ENCODE measurements at places on chromosomes 4 and X.

- DNase-seq: no peak
Measured at GRCh38 chr4:185702147-185702663, 109.8 kb downstream of the SORBS2 start.

GRCh38 chr4:7192252-7193029, at the start of gene SORCS2:
Gene SORCS2 (plus strand): TSS chr4:7192538.
- DNase-seq: peak; percentile 90

DNA sequence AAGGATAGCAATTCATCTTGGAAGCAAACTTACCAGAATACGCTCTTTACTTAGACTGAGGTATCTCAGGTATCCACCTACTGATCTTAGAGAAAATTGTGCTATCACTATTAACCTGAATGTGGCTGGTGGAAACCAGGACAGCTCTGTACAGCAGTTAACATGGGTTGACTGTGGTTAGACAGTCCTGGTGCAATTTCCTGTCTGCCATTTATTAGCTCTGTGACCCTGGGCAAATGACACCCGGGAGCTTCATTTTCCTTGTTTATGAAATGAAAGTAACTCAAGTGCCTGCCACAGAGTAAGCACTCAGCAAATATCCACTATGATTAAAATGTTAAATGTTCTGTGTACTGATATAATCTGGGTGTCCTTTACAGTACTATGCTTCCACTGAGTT, 60.0 kb downstream of the SMC1A start:
- DNase-seq: no peak

DNA sequence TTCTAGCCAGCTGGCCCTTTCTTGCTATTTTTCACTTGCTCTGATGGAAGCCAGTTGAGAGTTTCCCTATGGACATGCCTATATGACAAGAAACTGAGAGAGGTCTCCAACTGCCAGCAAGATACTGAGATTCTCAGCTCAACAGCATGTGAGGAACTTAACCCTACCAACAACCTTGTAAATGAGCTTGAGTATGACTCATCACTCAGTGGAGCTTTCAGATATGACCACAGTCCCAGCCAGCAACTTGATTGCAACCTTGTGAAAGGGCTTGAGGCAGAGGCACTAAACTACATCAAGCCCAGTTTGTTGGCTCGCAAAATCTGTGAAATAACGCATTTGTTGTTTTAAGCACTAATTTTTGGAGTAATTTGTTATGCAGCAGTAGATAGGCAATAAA, 175.8 kb downstream of the COMMD8 start:
- DNase-seq: no peak

DNA sequence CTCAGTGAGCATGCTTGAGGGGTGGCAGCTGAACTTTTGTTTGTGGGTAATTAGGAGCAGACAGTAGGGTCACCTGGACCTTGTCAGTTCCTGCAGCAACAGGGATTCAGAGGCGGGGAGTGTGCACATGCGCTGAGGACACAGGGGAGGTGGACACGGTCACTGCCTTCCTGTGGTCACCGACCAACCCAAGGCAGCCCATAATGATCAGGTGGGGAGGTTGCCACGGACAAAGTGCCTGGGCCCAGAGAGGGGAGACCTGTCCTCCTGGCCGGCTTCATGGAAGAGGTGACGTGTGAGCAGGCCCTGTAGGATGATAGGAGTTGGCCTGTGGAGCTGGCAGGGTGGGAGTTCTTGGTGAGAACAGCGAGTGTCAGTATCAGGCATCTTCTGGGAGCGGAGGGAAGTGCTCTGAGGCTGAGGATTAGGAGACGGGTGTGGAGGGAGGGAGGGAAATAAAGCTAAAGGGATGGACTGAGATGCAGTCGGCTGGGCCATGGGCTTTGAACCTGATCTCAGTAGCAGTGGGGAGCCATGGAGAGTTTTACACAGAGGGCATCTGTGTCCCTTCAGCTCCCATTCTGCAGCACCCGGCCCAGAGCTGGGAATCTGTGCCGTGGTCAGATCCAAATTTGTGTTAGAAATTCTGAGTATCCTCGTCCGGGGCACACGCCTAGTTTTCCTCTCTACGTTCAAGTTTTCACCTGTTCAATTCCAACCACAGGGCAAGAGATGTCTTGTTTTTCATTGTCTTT, 100.0 kb downstream of the PSAPL1 start:
- no peak for DNase-seq

GRCh38 chr4:7087036-7087435, 19.2 kb upstream of the GRPEL1 start:
- no peak for DNase-seq

DNA sequence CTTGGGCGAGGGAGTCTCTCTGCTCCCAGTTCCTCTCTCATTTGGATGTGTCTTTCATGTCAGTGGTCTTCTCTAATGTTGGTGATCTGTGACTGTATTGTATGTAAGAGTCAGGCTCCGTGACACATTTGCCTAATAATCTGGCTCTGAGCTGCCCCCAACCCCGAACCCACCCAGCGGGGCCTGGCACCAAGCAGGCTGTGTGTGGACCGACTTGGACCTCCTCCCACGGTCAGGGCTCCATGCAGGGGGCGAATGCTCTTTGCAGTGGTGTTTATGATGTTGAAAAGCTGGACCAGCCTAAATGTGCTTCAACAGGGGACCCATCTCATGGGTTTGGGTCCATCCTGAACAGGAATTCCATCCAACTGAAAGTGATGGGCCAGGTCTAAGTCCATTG, 47.0 kb upstream of the ADRA2C start:
- DNase-seq: no peak

- no peak for DNase-seq
Measured at GRCh38 chr4:79626101-79626500, 218.1 kb upstream of the GK2 start.

All from eye (tissue), 1 donor.